Endothelial cell of umbilical vein (primary cell): ENCODE measurements at places on chromosomes 7 and 10. TPM values are rescaled to one million over a fixed set of nuclear protein-coding genes. Genes with fewer than 3 reads are reported as not detected.
A peak's percentile ranks its signal among the peaks of the same experiment; 100 is the strongest.

The EIF5AL1 gene
- 0.28 and 0.29 TPM in 2 replicates for total RNA-seq

DNA sequence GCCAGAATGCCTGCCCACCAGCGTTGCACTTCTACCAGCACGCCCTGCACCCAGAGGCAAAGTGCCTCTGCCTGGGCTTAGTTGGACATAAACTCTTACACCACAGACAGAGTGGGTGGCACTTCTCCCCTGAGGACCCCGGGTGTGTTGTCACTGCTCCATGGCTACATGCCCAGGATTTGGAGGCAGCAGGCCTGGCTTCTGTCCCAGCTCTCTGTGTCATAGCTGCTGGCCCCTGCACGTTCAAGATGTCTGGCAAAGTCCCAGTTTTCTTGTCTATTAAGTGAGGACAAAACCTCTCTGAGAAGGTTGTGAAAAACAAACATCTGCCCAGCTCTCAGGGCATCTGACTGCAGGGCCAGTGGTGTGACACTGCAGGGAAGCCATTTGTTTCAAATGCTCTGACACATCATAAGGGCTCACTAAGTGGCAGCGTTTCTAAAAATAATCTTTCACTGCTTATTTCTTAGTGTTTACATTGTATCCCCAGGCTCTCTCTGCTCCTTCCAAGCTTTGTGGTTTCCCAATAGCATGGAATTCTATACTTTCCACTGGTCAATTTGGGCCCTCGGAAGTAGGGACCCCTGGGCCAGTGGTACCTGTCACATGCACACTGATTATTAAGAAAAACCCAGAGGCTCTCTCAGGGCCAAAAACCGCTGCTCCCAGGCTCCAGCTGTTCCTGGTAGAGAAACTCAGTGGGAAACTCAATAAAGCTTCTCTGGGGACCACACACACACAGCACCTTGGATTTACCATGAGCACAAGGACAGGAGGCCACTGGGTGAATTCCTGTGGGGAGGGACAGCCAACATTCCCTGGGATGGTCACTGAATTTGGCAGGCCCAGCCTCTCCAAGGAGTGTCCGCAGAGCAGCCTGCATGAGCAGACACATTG lies 86.2 kb upstream of the ANLN start:
- no peaks in the 10 kb centered on the region for H3K36me3 ChIP-seq
- H3K4me1 ChIP-seq: peaks cover 28% of the 10 kb centered on the region
- H3K27ac ChIP-seq: peak overlapping the region; percentile 33
- H3K4me3 ChIP-seq: no peak overlapping the region

GRCh38 chr10:114400091-114400490 lies 4.2 kb downstream of the AFAP1L2 start:
- peaks cover 5% of the 10 kb centered on the region for H3K4me1 ChIP-seq
- H3K36me3 ChIP-seq: no peaks in the 10 kb centered on the region
- no peak overlapping the region for H3K27ac ChIP-seq
- H3K4me3 ChIP-seq: no peak overlapping the region

The SCIN gene
- 0.69 TPM in 1 of 2 replicates, not detected in the other for total RNA-seq

DNA sequence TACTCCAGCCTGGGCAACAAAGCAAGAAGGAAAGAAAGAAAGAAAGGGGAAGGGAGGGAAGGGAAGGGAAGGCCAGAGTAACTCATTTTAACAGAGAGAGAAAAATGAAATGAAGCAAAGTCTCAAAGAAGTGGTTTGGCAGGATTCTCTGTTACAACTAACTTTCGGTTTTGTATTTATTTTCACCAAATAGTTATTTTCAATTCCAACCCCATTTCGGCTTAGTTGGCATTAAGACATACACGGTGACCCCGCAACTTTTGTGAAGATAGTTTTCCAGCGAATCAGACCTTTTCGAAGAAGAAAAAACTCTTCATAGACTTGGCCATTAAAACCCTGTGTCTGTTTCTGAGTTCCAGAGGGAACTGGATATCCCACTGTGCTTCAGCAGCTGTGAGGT lies 45.2 kb upstream of the LYZL2 start:
- no peak overlapping the region for H3K4me3 ChIP-seq
- no peak overlapping the region for H3K27ac ChIP-seq
- no peaks in the 10 kb centered on the region for H3K36me3 ChIP-seq
- peaks cover 8% of the 10 kb centered on the region for H3K4me1 ChIP-seq
- H3K27me3 ChIP-seq: no peaks in the 10 kb centered on the region
